ENCODE measurements at places on chromosomes 12 and 14.

- DNase-seq = no peak
Measured at GRCh38 chr12:96866801-96867590, 40.1 kb upstream of the NEDD1 start.

- DNase-seq = no peak
Measured at GRCh38 chr12:7642876-7643309, 22.8 kb downstream of the APOBEC1 start.

- DNase-seq = no peak
Measured at GRCh38 chr14:63922696-63923421, 70.1 kb downstream of the SYNE2 start.

- DNase-seq = no peak
Measured at GRCh38 chr14:55711175-55711811, 131.3 kb downstream of the KTN1 start.

DNA sequence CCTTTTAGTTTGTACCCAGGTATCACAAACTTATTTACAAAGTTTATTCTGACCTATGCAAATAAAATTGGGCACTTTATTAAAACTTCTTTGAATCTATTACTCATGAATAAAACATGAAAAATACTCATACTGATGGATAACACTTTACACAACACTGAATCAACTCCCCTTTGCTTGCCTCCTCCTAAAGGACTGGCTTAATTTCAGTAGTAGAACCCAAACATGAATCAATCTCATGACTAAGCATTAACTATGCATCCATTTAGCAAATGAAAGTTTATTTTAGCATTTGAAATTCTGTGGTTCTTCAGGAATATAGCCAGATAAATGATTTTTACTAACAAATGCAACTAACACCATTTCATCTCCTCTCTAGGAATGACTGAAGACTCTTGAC is 32.4 kb downstream of the DENND5B start:
- no peak for DNase-seq

- DNase-seq = no peak
Measured at GRCh38 chr12:93922583-93923006, 225.8 kb upstream of the PLXNC1 start.

DNA sequence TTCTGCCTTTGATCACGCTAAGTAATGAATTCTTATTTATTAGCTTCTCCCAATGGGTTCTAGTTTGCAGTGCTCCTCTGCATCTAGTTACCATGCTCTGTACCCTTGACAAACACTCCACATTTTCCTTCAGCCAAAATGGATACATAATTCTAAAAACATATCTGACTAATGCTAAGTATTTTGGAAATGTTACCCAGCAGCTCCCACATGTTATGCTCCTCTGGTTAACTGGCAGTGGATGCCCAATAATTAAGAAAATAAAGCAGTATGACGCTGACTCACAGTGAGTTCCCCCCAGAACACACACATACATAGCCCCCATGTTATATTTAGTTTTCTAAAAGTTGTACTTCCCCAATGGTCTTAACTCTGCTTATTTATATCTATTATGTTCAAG is 74.6 kb downstream of the STXBP6 start:
- no peak for DNase-seq

- no peak for DNase-seq
Measured at GRCh38 chr12:89468648-89469326, 55.8 kb downstream of the GALNT4 start.

DNA sequence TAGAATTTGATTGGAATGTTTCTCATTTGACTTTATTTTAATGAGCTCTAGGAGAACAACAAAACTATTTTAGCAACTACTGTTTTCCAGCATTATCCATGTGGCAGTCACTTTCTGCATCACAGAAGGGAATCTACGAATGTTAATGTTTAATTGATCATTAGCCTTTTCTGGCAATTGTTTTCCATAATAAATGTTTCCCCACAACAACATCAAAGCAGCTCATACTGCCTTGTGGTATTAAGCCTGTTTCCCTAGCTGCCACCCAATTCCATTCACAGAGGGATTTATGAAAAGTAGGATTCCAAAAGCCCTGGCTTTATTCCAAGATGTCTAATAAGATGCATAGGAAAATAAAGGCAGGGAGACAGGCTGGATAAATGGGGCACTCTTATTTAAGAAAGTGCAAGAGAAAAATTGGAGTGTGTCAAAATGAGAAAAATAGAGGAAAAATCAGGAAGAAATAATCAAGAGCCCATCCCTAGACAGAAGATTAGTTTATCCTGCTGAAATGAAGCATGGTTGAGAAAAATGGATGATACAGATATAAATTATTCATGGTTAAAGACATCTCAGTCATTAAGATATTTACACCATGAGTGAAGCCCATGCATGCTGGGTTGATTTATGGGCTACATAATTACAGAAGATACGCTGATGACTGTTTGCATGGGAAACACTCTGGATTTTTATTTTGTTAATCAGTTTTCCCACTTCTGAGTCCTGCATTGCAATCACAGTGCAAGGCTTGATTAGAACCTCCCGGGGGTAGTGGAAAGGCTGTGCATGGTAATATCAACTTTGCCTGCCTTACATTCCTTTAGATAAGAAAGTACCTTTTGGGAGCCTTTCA is 180.3 kb downstream of the HELB start:
- DNase-seq = peak; percentile 3

DNA sequence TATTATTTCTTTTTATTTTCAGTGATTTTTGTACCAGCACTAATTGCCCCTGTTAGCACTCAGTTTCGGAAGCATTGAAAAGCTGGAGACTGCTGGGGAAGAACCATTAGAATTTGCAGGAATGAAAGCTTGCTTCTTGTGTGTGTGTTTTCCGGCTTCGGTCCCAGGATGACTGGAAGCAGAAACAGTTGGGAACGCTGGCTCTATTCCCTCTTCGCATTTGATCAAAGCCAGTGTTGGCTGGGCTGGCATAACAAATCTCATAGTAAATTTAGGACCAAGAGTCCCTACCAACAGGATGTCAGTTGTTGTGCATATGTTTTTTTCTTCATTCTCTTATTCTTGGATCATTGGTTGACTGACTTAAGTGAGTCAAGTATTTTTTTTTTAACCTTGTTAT is 53.6 kb upstream of the TRAF3 start:
- no peak for DNase-seq
